Vagina (tissue), 2 donors: ENCODE measurements at places on chromosomes 1 and 21. TPM values are rescaled to one million over a fixed set of nuclear protein-coding genes. Genes with fewer than 3 reads are reported as not detected.

The CFAP126 gene
- total RNA-seq, result not detected

The TXNIP gene
- total RNA-seq, result 1,858 TPM

The APCS gene
- not detected for total RNA-seq

The ATP1A4 gene
- total RNA-seq, result not detected

GRCh38 chr1:12636098-12636950 lies 7.6 kb upstream of the AADACL4 start:
- H3K4me1 ChIP-seq, result no peaks in the 10 kb centered on the region
- no peak overlapping the region for H3K4me3 ChIP-seq
- H3K27ac ChIP-seq, result no peak overlapping the region
- no peak for DNase-seq
- H3K36me3 ChIP-seq, result no peaks in the 10 kb centered on the region

- no peaks in the 10 kb centered on the region for H3K27me3 ChIP-seq
- H3K4me1 ChIP-seq, result peaks cover 5% of the 10 kb centered on the region
- no peak overlapping the region for H3K27ac ChIP-seq
- H3K4me3 ChIP-seq, result no peak overlapping the region
- no peaks in the 10 kb centered on the region for H3K36me3 ChIP-seq
Measured at GRCh38 chr1:234734869-234735268, 124.9 kb upstream of the IRF2BP2 start.

DNA sequence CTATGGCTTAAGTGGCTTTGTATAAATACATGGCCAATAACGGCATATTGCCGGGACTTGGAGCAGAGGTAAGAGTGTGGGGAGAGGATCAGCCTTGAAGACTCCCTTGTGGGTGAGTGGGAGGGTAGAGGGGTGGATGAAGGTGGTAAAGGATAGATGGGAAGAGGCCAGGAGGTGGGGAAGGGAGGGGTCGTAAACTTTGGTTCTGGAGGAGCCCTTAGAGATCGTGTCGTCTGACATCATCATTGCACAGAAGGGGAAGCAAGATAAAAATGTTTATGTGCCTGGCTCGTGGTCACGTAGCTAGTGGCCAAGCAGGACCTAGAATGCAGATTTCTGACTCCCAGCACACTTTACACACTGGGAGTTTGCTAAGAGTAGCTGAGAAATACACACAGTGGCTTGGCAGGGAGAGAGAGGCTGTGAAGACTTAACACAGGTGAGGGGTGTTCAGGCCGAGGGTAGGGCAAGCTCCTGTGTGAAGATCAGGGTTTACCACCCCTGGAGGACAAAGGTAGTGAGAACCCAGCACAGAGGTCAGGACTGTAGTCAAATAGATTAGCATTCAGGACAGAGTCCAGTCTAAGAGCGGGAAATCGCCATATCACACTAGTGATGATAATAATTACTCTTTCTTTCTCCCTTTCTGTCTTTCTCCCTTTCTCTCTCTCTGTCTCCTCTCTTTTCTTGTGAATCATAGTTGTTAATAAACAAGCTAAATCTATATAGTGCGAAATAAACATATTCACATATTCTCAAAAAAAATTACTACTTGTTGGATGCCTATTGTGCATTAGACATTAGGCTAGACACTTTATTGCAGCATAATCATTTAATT lies 75.5 kb downstream of the LRRC8D start:
- H3K27ac ChIP-seq, result no peak overlapping the region
- no peaks in the 10 kb centered on the region for H3K36me3 ChIP-seq
- H3K4me3 ChIP-seq, result no peak overlapping the region
- peak; percentile 44 for DNase-seq
- no peaks in the 10 kb centered on the region for H3K27me3 ChIP-seq
- no peaks in the 10 kb centered on the region for H3K4me1 ChIP-seq

GRCh38 chr1:119933397-119933796 lies 37.1 kb upstream of the ADAM30 start:
- no peaks in the 10 kb centered on the region for H3K27me3 ChIP-seq
- H3K27ac ChIP-seq, result no peak overlapping the region
- H3K4me3 ChIP-seq, result no peak overlapping the region
- H3K36me3 ChIP-seq, result no peaks in the 10 kb centered on the region
- H3K4me1 ChIP-seq, result no peaks in the 10 kb centered on the region
- DNase-seq, result no peak

DNA sequence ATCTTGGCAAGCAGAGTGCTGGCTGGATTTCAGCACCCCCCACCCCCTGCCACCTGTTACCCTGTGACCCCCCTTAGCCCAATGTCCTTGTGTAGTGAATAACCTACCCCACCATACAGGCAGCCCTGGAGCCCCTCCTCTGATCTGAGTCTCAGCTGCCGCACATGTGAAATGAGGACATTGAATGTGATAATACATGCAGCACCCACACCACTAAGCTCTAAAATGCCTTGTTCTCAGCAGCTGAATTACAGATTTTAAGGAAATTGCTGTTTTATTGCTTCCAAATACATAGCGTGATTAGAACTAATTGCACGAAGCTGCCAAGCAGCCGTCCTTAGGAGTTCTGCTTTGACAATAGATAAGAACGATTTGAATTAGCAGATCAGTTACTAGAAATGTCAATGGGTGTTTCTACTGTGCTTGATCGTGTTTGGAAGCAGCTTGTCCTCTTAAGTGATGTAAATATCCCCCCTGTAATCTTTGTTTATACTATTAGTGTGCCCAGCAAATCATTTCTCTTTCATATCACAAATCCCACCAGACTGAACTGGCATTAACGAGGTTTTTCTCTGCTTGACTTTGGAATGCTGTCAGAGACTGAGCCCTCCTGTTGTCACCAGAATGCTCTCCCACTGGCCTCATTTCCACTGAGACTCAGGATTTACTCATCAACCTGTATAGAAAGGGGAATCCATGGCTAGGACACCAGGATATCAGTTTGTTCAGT lies 4.9 kb downstream of the SLAMF8 start:
- no peak for DNase-seq
- H3K4me3 ChIP-seq, result no peak overlapping the region
- no peak overlapping the region for H3K27ac ChIP-seq
- no peaks in the 10 kb centered on the region for H3K36me3 ChIP-seq
- no peaks in the 10 kb centered on the region for H3K27me3 ChIP-seq

DNA sequence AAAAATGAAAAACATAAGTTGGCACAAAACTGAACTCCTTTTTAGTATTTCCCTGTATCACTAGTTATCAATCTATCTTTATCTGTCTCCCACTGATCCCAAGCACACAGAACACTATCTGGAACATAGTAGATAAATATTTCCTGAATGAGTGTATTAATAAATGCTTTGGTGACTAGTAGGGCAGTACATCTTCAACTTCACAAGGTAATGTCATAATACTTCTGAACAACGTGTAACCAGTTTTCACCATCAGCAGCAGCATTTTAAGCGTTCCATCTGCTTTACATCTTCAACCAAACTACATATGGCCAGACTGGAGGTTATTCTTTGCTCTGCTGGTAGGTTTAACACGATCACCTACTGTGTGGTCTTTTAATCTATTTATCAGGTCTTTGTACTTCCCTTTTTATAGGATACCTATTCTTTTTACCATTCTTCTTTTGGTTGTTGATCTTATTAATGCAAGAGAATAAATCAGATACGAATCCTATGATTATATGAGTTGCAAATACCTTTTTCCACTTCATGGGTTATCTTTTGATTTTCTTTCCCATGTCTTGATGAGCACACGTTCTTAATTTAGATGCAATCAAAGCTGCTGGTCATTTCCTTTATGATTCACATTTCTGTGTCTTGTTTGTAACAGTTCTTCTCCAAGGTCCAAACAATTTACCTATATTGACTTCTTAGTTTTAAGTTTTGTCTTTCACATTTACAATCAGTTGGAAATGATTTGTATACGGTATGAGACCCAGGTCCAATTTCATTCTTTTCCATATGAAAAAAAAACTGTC lies 16.3 kb downstream of the GPBP1L1 start:
- no peak overlapping the region for H3K4me3 ChIP-seq
- no peaks in the 10 kb centered on the region for H3K36me3 ChIP-seq
- peaks cover 76% of the 10 kb centered on the region for H3K4me1 ChIP-seq
- no peak for DNase-seq

DNA sequence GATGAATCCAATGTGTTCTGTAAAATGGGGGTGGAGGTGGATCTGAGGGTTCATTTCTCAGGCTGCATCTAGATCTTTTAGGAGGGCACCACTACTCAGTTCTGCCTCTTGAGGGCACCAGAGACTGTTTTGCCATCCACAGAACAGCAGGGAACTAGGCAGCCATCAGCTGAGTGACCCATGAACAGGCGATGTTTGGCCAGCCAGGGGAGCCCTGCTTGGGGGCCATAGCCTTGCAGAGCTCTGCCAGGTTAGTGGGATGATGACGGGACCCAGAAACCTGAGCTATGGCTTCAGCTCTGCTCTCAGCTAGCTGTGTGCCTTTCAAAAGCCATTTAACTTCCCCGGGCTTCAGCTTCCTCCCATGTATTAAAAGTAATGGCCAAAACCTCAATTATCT lies 13.4 kb upstream of the NOS1AP start:
- no peak for DNase-seq
- H3K36me3 ChIP-seq, result no peaks in the 10 kb centered on the region
- H3K4me3 ChIP-seq, result no peak overlapping the region
- no peaks in the 10 kb centered on the region for H3K4me1 ChIP-seq
